ENCODE measurements at places on chromosomes 3 and 15.

DNA sequence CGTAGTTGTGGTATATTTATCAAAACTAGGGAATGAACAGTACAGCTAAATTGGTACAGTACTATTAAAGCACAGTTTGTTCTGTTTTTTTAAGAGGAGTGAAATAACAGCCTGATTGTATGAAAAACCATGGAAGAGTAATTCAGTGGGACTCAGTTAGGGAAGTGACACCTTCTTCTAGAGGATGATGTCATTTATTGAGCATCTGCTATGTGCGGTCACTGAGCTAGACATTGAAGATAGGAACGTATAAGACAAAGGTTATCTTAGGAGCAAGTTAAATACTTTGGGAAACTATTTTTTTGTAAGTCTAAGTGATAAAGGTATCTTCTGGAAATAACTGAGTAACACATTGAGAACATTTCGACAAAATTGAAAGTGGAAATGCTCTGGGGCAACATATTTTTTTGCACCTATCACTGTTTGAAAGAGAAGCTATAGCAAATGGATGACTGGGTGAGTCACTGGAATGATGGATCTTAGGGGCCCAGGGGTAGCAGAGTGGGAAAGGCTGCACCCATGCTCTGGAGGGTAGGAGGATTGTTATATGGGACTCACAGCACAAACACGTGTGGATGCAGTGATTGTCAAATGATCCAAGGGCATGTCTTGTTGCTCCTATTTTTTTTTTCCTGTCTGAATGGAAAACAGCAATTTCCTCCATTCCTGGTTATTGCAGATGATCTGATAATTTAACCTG lies 43.0 kb downstream of the OXNAD1 start:
- no peak for DNase-seq

DNA sequence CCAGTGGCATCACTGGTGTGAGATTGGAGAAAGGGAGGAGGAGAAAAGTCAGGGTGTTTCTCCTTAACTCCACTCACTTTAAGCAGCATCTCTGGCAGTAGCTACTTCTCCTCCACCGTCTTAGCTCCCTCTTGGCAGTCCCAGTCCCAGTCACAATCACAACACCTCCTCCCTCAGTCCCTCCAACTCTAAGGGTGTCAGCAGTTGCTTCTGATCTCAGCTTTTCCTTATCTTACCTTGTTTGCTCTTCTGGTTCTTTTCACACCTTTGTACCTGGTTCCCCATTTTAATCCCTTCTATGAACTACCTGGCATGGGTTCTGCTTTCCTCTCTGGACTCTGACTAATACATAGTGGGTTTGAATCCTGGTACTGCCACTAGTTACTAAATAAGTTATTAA lies 188.3 kb upstream of the CTDSPL start:
- no peak for DNase-seq

DNA sequence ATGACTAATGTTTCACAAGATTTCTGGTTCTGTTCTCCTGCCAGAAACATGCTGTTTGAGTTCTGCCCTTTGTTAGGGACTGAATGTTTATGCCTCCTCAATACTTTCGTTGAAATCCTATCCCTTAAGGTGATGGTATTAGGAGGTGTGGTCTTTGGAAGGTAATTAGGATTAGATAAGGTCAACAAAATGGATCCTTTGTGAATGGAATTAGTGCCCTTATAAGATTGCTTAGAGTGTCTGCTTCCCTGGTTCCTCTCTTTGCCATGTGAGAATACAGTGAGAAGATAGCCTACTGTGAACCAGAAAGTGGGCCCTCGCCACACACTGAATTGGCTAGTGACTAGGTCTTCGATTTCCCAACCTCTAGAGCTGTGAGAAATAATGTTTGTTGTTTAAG lies 621.4 kb upstream of the ALCAM start:
- DNase-seq = no peak

- no peak for DNase-seq
Measured at GRCh38 chr3:178845420-178846118, 226.0 kb downstream of the ZMAT3 start.

GRCh38 chr3:153443961-153444360 lies 281.9 kb downstream of the RAP2B start:
- no peak for DNase-seq

- DNase-seq = peak; percentile 23
Measured at GRCh38 chr3:71226565-71227269, 356.8 kb downstream of the FOXP1 start.

- no peak for DNase-seq
Measured at GRCh38 chr15:42456971-42457370, 34.0 kb downstream of the ZNF106 start.

GRCh38 chr3:29978036-29978435 lies 628.4 kb upstream of the TGFBR2 start:
- no peak for DNase-seq
